ENCODE measurements at places on chromosomes 12 and 14.

DNA sequence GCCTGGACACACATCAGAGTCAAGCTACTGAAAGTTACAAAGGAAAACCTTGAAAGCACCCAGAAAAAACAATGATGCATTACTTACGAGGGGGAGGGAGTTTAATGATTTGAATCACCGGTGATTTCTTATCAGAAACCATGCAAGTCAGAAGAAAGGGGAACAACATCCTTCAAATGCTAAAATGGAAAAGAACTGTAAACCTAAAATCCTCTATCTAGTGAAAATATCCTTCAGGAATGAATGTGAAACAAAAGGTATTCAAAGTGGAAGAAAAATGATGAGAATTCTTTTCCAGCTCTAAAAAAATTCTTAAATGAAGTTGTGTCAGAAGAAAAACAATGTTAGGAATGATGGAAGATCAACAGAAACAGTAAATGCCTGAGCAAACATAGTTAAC is 16.8 kb downstream of the SCAF11 start:
- DNase-seq: peak; percentile 54

DNA sequence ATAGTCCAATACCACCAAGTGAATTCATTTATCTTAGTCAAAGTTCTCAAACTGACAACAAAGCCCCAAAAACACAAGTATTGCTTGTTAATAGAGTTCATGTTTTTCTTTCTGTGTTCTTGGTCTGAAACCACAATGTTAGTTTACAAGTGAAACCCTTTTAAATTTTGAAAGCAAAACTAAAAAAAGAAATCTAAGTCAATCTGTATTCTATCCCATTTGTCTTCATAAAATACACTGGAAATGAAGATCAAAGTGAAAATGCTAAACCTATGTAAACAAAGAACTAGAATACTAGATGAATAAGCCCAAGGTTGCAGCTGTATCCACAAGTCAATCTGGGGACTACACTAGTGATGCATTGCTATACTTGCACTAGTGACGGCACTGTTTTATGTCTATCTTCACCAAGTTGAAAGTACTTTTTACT is 10.4 kb downstream of the MAP4K5 start:
- DNase-seq: peak; percentile 27

- peak; percentile 52 for DNase-seq
Measured at GRCh38 chr14:74065746-74066575, 18.3 kb downstream of the ALDH6A1 start.

DNA sequence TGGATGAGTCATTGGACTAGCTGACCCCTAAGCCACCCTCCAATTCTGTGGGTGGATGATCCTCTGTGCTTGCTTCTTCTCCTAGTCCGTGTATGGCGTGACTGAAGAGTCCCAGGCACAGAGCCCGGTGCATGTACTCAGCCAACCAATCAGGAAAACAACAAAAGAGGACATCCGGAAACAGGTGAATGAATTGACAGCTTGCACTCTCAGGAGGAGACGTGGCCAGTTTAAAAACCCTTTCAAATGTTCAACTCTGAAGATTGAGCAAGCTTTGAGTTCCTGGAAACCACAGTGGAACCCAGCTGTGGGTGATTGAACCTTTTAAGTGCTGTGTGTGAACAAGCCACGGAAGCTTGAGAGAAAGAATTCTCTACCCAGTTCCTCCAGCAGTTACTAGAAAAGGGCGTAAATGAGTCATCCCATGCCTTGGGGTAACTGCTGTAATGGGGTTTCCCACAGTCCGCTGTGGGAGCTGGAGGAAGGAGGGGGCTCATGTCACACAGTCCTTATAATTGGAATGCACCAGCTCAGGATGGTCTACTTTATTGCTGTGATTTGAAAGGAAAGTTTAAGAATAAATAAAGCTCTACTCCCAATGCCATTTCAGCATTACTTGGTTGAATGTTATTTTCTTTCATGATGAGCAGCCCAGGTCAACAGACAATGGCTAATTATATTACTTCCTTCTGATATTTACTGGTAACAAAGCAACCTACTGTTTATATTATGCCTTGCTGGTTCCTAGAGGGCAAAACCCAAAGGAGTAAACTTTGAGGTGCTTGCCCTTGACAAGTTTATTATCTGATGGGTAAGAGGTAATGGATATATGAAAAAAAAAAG is 417.0 kb downstream of the DPF3 start:
- DNase-seq: peak; percentile 15

DNA sequence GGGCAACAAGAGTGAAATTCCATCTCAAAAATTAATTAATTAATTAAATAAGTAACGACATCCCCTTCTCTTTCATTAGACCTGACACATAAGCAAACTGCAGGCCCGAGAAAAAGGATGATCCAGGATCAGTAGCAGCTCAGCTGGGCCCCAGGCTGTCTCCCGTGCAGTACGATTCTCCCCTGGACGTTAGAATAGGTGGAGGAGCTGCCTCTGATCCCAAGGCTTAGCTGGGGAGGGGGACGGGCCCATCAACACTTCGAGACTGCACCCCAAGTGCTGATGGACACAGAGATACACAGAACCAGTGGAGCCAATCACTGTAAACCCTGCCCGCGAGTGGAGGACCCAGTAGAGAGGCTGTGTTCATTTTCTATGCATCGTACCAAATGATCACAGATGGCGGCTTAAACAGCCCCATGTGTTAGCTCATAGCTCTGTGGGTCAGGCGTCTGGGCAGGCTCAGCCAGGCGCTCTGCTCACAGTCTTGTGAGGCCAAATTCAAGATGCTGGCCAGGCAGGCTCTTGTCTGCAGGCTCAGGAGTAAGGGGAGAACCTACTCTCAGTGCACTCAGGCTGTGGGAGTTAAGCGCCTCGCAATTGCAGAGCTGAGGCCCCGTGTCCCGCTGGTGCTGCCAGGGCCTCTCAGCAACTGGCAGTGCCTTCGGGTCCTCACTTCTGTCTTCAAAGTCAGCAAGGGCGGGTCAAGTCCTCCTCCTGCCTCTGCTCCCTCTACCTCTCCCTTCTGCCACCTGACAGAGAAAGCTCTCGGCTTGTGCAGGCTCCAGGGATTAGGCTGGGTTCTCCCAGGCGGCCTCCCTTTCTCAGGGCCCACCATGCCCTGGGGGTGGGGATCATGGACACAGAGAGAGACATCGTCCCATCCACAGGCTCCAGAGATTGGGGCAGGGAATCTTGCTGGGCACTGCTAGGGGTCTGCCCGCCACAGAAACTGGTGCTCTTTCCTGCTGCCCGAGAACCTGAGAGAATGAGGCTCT is 26.4 kb downstream of the RIMBP2 start:
- no peak for DNase-seq

GRCh38 chr12:45989721-45990467 is 480 bp downstream of the SCAF11 start:
- peak; percentile 38 for DNase-seq

DNA sequence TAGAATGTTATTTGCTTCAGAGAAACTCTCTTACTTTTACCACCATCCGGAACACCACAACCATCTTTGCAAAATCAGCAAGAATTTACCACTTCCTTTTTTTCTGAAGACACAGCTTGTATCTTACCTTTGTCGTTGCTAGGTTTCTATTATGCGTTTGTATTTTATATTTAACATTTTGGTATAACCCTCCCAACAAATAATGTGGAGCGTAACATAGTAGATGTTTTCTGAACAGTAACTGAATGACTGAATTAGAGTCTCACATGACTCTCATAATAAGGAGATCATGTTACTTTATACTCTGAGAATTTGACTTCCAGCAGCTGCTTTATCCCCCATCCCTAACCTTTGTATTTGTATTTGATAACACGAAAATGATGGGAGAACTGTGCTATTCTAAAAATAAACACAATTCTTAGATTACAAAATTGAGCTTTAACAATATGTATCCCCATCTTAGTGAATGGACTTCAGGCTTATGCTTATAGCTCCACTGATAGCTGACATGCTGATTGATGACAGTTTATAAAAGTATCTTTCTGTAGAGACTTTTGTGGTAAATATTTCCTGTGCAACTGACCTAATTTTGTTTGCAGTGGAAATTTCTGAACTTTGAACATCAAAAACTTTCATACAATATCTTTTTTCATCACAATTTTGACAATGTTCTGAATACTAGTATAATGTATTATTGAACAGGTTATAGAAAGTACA is 7.9 kb upstream of the KLRB1 start:
- DNase-seq: no peak

- DNase-seq: no peak
Measured at GRCh38 chr12:103505371-103506236, 9.8 kb upstream of the C12orf42 start.

GRCh38 chr12:132872975-132873421 is 14.4 kb downstream of the CHFR start:
- DNase-seq: no peak

DNA sequence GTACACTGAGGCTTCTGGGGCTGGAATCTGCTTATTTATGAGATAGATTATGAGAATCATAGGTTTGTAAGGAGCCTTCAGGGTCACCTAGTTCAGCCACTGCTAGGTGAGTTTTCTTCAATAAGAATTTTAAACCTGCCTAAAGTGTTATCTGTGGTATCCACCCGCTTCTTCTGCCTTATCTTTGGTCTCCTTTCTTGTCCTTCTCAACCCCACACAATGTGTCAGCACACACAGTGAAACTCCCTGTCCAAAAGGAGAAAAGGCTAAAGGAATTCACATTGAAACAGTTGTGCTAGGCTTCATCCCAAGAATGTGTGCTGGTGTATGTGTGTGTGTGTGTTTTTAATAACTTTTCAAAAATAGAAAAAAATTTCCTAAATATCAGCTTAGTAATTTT is 259.3 kb upstream of the BTG1 start:
- DNase-seq: no peak

Data from fibroblast of the aortic adventitia (primary cell).